MV-4-11 (cell line): ENCODE measurements at places on chromosomes 16 and 17.

DNA sequence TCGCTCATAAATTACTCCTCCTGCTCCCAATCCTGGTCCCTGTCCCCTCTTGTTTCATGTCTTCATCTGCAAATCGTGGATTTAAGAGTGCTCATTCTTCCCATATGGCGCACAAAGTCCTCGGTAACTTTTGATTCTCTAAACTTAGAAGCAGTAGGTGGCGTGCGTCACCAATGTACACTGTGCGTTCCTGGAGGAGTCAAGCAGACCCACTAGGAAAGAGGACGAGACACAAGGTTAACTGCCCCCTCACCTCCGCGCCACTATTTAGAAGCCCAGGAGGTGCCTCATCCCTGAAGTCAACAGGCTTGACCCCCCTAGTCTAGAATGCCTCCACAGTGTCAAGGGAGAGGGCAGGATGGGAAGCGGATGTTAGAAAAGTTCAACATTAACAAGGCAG, 2.9 kb downstream of the SLC13A5 start:
- DNase-seq: no peak

- no peak for DNase-seq
These were observed 10.2 kb downstream of the RNF213 start for GRCh38 chr17:80270836-80271235.

- no peak for DNase-seq
These were observed 119.8 kb downstream of the RBFOX3 start for GRCh38 chr17:79491006-79491405.

DNA sequence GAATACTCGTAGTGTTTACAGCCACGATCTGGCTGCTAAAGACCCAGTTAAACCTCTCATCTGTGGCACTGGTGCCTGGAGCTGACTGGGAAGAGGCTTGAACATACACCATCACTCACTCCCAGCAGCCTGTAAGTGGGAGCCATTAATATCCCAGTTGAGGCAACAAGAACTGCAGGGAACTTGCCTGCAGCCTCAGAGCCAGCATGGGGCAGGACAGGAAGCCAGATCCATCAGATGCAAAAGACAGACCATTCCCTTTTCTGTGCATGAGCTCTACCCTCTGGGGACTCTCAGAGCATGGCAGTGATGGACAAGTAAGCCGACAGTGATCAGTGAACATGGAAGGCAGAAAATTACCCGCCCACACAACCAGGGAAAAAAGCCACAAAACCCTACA, 91.8 kb downstream of the TMEM132E start:
- DNase-seq: no peak
